MCF 10A (cell line): ENCODE measurements at places on chromosomes 12 and 14.

DNA sequence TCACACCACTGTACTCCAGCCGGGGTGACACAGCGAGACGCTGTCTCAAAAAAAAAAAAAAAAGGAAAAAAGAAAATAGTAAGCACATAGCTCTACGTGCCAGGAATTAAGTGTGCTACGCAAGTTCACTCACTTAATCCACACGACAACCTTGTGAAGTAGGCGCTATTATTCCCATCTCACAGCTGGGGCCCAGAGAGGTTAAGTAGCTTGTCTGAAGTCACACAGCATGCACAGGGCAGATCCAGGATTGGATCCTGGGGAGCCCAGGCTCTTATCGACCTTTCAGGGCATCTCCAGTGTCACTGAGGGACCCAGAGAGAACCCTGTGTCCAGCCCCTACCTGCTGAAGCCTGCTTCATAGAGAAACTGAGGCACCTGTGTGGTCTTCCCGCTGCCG lies 11.9 kb downstream of the DHX37 start:
- no peak for DNase-seq

- no peak for DNase-seq
Observed at GRCh38 chr12:77980782-77981181, 150.1 kb downstream of the NAV3 start.

DNA sequence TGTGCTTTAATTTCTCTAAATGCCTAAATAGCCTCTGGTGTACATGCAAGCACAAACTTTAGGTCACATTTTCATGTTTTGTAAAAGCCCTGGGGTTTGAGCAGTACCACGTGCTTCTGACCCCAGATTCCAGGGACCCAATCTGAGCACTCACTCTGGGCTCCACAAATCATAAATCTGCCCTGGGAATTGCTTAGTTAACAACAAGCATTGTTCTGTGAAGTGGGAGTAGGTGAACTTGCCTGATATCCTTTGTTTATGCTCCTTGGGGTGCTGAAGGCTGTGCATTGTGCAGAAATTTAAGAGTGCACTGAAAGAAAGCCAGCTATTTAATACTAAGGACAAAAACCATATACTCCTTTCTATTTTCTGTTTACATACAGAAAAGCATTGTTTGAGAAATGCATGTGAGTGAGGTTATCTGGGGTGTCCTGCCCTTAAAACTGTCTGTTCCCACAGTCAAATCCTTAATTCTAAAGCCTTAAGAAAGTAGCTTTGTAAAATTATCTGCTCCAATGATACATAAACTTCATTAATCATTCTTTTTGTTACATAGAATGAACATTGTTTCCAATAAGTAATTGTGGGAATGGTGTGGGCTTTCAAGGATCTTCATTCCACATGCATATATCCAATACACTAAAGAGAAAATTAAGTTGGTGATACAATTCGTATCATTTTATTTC lies 258.6 kb upstream of the NPAS3 start:
- no peak for DNase-seq

DNA sequence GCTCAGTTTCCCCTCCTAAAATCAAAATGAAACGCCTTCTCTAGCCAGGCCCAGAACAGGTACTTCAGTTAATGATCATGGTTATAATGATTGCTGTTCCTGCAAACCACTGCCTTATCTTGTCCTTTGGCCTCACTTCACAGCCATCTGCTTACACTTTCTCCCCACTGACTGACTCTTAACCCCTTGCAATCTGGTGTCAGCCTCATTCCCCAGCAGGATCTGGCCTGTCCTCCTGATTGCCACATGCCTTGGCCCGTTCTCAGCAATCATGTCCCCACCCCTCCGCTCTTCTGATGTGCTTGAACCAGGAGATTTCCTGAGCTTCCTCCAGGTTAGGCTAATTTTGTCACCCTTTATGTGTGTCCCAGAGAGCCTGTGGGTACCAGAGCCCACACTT lies 64.5 kb downstream of the KCNA1 start:
- DNase-seq: no peak

- DNase-seq: no peak
Observed at GRCh38 chr12:71649401-71649800, 14.2 kb downstream of the ZFC3H1 start.

- DNase-seq: no peak
Observed at GRCh38 chr14:82091097-82091496, 557.4 kb upstream of the SEL1L start.

DNA sequence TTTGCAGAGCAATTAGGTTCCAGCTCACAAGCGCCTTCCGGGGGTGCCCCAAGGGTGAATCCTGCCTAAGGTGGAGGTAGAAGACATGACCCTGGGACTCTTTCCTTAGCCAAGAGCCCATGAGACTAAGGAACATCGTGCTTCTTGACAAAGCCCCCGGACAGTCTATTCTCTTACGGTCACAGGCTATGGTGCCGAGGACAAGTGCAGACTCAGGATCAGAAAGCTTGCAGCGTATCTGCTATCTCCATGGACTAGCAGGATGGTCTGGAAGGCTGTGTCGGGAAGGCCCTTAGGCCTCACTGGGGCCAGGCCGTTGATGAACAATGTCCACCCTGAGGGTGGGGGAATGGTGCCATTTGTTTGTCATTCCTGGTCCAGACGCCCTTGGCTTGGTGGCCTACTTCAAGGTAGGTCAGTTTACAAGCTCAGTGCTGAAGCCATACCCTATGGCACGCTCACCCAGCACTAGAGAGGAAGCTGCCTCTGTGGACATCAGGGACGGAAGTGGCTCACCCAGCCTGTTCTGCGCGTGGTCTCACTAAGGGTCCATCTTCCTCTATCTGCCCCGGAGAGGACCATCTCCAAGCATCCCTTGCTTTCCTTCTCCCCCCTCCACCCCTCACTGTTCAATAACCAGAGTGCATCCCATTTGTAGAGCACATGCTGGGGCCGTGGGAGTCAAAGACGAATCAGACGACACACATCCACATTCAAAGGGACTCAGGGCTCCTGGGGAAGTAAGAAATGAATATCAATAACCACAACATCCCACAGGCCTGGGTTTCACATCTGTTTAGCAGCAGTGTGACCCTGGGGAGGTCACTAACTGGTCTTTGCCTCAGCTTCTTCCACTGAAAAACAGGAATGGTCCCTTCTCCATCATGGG lies 45.0 kb upstream of the IQSEC3 start:
- DNase-seq: no peak

- no peak for DNase-seq
Observed at GRCh38 chr12:89544022-89544421, 18.2 kb upstream of the POC1B start.

DNA sequence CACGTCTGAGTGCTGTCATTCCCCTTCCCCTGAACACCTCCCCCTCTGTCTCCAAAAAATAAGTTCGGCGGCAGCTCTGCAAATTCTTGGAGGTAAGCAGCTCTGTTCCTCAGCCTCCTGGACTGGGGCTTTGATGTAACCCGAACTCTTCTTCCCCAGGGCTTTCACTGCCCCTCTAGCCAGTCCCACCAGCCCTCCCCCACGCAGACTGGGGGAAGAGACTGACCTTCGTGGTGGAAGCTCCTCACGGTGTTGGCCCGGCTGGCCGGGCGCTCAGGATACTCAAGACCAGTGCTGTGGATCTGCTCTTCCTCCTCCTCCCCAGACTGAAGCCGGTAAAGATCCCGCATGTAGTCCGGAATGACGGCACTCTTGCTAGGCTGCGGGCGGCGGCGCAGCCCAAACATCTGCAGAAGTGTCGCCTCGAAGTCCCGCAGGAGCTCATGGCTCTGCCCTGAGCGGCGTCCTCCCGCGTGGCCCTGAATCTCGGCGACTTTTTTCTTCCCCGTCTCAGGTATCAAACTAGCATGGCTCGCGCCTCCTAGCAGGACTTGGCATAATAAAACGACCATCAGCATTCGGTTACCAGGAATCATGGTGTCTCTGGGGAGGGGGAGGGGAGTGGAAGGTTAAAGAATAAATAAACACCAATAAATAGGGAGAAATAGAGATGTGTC lies 4.9 kb downstream of the BMP4 start:
- no peak for DNase-seq

DNA sequence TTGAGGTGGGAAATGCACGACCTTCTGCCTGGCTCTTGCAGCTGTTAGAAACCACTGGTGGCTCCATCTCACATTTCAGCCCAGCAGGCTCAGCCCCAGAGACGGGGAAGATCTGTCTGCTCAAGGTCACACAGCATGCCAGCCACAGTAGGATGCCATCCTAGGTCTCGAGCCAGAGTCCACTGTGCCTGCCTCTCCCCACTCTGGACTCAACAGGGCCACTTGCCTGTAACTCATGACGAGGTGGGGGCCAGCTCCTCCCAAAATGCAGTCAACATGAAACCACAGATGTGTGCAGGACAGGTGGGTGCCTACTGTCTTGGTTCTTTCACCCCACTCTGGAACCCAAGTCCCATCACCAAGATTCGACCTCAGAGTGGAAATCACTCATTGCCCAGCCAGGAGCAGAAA lies 23.2 kb downstream of the BCL11B start:
- no peak for DNase-seq

DNA sequence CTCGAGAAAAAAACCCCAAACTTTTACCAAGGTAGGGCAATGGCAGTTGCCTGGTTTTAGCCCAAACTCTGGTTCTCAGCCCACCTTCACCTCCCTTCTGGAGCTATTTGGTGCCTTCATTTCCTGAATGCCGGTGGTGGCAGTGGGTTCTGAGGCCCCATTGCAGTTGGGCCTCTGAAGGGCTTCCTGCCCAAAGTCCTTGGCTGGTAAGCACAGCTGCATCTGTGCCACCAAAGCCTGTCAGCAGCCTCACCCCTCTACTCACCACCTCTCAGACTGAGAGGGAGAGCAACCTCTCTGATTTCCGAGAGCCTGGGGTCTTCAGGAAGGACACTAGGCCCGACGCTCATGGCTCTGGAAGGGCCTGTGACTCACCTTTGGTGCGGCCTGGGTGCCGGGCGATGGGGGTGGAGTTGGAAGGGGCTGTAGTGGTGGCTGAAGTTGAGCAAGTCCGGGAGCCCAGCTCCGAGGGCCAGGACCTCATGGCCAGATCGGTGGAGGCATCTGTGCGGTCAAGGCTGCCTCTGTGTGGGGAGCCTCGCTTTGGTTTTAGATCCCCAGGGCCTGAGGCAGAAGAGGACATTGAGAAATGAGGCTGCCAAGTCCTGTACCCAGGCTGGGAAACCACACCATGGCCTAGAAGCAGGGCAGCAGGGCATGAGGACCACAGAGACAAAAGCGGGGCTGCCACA lies 38.6 kb upstream of the GPR68 start:
- no peak for DNase-seq

DNA sequence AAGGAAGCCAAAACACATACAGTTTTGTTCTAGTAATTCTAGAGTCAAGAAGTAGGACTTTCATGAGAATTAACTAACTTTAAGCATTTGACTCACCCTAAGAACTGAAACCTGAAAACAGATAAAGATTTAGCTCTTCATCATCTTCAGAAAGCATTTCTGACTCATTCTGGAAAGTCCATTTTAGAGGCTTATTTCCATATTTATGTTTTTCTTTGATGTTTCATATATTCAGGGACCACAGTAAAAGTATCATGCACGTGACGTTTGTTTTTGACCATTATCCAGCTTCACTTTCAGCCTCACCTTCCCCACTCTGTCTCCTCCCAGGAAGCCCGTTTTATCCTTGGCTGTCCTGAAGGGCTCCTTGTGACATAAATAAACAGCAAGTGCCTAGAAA lies 79.2 kb downstream of the MDGA2 start:
- DNase-seq: no peak

DNA sequence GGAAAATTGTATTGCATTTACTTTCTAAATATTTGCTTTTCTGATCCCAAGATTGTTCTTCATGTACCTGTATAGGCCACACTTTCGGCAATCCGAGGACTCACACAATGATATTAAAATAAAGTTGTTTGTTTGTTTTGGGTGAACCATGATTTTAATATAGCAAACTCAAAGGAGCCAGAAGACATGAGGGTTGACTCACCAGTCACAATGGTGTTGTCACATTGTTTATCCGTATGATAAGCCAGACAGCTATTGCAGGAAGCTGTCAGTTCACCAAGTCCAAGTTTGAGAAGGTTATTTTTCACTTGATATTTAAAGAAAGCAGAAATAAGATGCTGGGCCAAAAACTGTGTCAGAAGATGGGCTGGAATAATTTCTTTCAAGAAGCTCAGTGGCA lies 67.1 kb upstream of the CPM start:
- DNase-seq: no peak

DNA sequence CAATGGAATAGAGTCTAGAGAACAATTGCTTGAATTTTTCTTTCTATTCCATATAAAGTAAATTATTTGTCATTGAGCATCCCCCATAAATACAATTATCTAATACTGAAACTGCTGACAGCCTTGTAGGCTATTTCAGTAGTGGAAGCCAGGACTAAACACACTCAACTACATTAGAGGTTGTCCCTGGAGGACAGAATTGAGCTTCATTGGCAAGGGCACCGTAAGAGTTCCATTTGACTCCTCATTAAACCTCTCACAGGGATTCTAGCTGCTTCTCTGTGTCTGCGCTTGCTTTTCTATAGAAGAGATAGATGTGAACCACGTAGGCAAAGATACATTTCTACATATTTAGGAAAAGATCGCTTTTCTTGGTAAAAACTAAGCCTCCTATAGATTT lies 3.5 kb upstream of the PTPRO start:
- no peak for DNase-seq

DNA sequence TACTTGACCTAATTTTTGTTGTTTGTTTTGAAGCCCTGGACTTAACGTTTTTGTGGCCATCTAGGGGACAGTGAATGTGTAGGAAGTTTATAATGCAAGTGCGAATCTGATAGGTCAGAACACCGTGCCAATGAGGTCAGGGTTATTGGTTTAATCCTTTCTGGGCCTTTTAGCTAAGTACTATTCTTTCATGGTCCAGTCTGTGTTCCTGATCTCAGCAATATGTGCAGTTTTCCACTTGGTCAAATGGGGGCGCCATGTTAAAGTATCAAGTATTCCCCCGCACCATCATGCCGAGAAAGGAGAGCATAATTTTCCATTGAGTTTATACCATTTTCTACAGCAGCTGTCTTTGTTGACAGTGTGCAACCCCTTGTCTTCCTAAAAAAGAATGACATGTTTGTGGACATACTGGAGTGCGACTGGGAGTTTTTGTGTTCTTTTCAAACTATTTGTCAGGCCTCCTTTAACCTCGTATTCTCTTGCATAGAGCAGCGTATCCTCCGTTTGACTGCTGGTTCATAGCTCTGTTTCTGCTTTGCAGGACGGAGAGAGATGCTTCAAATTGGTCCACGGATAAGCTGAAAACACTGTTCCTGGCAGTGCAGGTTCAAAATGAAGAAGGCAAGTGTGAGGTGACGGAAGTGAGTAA lies 1.3 kb downstream of the AHSA1 start:
- peak; percentile 78 for DNase-seq

GRCh38 chr14:53881161-53881871 lies 75.3 kb downstream of the BMP4 start:
- no peak for DNase-seq

GRCh38 chr12:32252199-32253073 lies 145.8 kb downstream of the BICD1 start:
- no peak for DNase-seq

- no peak for DNase-seq
Observed at GRCh38 chr12:126869644-126870043, 1397.3 kb upstream of the TMEM132C start.

DNA sequence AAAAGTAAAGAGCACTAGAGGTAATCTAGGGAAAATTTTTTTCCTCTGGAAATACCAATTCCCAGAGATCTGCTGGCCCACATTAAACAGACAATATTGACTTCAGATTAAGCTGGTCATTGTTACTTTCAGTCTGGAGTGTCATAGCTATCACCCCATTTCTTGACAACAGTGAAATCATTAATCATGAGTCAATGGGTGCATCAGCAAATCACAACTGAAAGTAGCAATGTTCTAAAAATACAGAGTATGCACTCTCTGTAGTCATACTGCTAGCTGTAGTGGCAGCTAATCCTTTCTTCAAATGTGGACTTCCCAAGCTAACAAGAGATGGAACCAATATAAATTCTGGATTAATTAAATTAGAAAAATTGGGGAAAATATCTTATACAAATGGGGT lies 129.9 kb downstream of the CPNE8 start:
- DNase-seq: no peak
